Cerebellum (tissue), 4 donors: ENCODE measurements at places on chromosomes 16 and 17. TPM values are rescaled to one million over a fixed set of nuclear protein-coding genes. Genes with fewer than 3 reads are reported as not detected.
A peak's percentile ranks its signal among the peaks of the same experiment; 100 is the strongest.

DNA sequence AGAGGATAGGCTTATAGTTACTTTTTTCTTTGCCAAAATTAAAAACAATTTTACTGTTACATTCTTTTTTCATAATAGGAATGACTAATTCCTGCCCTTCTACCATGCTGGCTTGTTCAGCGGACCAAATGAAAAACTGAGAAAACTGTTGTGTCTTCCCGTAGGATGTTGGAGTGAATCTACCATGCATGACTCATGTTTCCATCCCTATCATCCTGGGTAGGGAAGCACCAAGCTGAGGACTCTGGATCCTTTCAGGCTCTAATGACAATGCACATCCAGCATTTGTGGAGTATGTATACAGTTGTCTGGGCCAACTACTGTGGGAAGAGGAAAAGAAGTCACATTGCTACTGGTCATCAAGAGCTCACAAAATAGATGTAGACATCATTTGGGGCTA, 41.1 kb upstream of the DHX8 start:
- no peak for DNase-seq

DNA sequence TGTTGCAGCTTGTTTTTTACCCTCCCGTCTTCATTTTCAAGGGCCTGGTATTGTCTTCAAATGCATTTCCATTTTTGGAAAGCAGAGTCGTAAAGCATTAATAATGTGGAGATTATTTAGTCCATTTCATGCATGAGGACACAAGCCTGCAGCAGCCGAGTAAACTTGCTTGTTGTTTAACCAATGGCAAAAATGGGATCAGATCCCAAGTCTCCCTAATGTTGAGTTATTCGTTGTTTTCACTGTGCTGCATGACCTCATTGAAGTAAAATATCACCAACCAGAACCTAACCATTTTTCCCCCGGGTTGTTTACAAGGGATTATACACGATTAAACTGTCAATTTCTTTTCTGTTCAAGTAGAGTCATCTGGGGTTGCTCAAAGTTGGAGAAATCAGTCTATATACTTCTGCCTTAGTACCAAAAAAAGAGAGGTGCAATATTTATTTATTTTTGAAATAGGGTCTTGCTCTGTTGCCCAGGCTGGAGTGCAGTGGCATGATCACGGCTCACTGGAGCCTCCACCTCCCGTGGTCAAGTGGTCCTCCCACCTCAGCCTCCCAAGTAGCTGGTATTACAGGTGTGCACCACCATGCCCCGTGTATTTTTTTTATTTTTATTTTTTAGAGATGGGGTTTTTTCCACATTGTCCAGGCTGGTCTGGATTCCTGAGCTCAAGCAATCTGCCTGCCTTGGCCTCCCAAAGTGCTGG, 12.4 kb downstream of the AMZ2 start:
- peak; percentile 24 for DNase-seq

- DNase-seq = no peak
Measured at GRCh38 chr17:19268611-19269010, 31.4 kb downstream of the EPN2 start.

GRCh38 chr17:34675143-34675542, 95.8 kb downstream of the TMEM132E start:
- DNase-seq = no peak

DNA sequence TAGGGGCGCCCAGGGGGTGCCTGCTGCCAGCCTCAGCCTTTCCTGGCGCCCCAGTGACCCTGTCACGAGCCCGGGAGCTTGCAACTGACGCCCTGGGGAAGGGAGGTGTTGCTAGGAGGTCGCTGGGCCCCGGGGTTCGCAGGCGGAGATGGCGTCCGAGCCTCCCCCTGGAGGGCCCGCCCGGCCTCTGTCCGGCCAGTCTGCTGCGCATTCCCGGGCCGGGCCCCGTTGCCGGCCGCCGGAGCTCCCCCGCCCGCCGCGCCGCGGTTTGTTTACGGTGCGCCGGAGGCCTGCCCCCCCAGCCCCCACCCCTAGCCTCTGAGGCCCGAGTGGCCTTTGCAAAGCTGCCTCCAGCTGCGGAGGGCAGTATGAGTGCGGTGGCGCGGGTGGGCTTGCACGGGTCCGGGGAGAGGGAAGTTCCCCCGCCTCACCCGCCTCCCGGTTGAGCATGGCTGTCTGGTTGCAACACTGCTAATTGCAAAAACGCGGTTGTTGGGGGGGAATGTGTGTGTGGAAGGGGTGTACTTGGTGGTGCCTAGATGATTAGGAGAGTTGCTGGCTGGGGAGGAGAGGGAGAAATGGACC, 514 bp downstream of the THRA start:
- no peak for DNase-seq

DNA sequence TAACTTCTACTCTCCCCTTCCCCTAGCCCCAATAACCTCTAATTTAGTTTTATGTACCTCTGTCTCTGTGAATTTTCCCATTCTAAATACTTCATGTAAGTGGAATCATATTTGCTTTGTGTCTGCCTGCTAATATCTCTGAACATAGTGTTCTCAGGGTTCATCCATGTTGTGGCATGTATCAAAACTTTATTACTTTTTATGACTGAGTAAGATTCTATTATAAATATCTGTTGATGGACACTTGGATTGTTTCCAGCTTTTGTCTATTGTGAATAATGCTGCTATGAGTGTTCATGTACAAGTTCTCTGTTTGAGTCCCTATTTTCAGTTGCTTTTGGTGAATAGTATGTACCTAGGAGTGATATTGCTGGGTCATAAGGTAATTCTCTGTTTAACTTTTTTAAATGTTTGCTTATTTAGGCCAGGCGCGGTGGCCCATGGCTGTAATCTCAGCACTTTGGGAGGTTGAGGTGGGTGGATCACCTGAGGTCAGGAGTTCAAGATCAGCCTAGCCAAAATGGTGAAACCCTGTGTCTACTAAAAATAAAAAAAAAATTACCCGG, 92.8 kb downstream of the CHD9 start:
- DNase-seq = no peak

DNA sequence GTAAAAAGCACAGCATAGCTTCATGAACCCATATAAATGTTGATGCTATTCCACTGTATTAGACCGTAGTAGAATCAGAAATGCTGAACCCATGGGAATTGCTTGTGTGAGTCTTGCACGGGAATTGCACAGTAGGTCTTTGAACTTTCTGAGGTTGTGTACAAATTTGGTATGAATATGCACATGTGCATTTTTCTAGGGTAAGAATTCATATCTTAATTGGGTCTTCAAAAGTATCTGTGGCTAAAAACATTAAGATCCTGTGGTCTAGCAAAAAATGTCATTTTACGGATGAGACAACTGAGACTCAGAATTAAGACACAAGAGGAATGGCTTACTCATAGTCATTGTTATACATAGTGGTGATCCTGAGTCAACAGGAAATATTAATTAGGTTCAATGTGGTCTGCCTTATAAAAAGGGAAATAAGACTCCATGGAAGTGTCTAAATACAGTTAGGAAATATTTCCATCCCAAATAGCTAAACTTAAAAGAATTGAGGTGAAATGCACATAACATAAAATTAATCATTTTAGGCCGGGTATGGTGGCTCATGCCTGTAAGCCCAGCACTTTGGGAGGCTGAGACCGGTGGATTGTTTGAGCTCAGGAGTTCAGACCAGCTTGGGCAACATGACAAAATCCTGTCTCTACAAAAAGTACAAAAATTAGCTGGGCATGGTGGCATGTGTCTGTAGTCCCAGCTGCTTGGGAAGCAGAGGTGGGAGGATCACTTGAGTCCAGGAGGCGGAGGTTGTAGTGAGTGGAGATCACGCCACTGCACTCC, 22.8 kb downstream of the TAOK1 start:
- DNase-seq = no peak

GRCh38 chr17:9115214-9116191, 94.2 kb downstream of the NTN1 start:
- DNase-seq = peak; percentile 16

- no peak for DNase-seq
Measured at GRCh38 chr17:12318571-12319266, 298.0 kb downstream of the MAP2K4 start.

GRCh38 chr16:912684-913613, 57.8 kb downstream of the LMF1 start:
- DNase-seq = no peak

DNA sequence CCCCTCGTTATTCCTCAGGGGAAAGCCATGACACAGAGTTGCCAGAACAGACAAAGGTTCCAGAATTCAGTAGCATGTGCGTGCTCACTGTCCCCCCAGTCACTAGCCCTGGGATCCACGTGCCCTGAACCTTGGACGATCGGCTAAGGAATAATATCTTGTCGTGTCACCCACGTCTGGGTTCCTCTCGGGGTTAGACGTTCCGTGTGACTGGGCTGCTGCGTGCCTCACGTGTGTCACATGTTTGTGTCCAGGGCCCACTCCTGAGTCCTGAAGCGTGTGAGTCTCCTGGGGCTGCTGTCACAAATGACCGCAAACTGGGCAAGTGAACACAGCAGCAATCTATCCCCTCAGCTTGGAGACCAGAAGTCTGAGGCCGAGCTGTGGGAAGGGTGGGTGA, 12.4 kb upstream of the ZNF469 start:
- DNase-seq = no peak

DNA sequence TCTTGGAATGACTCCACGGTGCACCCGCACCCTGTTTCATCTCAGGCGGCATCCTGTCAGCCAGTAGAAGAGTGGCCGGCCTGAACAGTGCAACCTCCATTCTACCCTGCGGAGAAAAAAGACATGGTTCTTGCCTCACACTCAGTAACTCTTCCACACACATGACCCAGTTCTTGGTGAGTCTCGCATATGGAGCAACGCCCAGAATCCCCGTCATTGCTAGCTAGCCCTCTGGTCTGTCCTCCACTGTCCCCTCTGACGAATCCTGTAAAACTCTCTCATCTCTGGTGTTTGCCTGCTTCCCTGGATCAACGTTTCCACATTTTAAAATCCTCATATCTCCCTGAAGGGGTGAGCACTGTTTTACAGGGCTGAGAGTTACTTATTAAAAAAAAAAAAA, 4.2 kb upstream of the RDM1 start:
- no peak for DNase-seq

GRCh38 chr17:81277421-81277820, 17.7 kb downstream of the SLC38A10 start:
- DNase-seq = peak; percentile 44

DNA sequence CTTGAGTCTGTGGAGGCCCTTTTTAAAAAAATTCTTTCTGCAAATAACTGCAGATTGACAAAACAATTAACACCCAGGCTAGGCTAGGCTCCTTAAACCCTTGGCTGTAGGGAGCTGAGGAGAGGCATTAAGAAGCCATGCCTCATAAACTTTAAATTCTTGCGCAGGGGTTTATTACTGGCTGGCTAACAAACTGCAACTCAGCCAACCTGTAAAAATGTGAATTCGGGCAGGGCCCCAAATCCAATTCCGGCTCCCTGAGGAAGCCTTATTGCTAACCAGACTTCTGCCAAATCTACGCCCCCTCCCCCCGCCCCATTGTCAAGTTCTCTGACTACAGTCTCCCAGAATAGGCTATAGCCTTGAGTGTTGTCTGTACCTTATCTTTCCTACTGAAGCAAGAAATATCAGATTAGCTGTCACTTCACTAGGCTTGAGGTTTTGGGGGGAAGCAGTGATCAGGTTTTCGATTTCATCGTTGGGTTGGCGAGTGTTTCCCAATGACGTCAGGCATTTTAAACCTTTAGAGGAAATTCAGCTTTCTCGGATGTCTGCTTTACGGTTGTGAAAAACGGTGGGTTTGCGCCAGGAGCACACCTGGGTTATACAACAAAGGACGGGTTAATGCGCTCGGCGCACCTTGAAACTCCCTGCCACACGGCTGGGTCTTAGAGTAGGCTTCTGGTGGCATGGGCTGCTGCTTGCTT, 2.0 kb downstream of the CDH3 start:
- DNase-seq = no peak

DNA sequence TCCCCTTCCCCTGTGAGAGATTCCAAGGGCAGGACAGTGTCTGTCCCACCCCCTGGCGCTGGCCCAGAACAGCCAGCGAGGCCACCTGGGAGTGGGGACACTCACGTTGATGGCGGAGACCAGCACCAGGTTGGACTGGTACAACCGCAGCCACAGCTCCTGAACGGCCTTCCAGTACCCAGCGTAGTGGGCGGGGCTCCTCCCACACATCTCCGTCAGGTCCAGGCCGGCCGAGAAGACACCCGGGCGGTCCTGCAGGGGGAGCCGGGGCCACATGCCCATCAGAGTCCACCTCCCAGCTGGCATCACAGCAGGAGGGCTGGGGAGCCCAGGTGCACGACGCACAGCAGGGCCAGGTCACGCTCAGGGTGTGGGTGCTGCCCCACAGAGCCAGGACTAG, 7.1 kb downstream of the ECI1 start:
- no peak for DNase-seq

GRCh38 chr16:6926341-6926740, 406.3 kb upstream of the RBFOX1 start:
- no peak for DNase-seq

DNA sequence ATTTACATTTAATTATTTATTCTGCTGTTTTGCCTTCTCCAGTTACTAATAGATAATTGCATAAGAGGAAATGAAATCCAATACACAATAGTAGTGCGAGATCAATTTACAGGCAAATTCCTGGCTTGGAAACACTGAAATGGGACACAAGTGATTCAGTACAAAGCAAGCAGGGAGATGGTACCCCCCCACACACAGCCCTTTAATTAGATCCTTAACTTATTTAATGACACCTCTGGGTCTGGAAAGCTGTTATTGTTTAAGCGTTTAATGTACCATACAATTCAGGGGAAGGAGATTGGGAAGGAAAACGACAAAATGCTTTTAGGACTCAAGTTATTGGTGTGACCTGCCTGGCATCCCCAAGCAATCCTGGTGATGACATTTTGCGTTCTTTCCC, 318.2 kb downstream of the NPIPA8 start:
- no peak for DNase-seq

DNA sequence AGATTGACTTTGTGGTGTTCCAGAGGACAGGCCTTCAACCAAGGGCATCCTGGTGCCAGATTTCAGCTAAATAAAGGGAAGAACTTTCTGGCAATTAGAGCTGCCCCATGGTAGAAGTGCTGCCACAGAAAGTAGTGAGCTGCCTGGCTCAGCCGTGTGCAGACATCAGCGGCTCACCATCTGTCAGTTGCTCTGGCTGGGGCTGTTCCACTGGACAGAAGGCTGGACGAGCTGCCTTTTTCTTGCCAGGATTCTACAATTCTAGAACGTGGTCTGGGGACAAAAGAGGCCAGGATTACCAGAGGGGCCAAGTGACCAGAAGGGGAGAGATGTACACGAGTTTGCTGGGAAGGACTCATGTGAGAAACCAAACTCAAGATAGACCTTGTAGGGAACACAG, 107.0 kb upstream of the RPL38 start:
- peak; percentile 47 for DNase-seq

GRCh38 chr16:4055748-4056147, 60.5 kb downstream of the ADCY9 start:
- no peak for DNase-seq

- DNase-seq = no peak
Measured at GRCh38 chr16:35532576-35532975, 2073.2 kb downstream of the TP53TG3F start.

- DNase-seq = peak; percentile 44
Measured at GRCh38 chr17:81254955-81255717, 16.0 kb downstream of the NDUFAF8 start.

PTX4 gene
- total RNA-seq = not detected

KCNG4 gene
- total RNA-seq = not detected

MMP25 gene
- total RNA-seq = 1.1 TPM

KRT27 gene
- 0.18 TPM for total RNA-seq

HSD17B1 gene
- 1.8 TPM for total RNA-seq

CLDN6 gene
- not detected for total RNA-seq

DOC2B gene
- 32.5 TPM for total RNA-seq

MEOX1 gene
- total RNA-seq = 0.09 TPM
